ENCODE measurements at places on chromosomes 12 and 14. TPM values are rescaled to one million over a fixed set of nuclear protein-coding genes. Genes with fewer than 3 reads are reported as not detected.
A peak's percentile ranks its signal among the peaks of the same experiment; 100 is the strongest.

- peak; percentile 88 for DNase-seq
Observed at GRCh38 chr12:57896434-57897201, 44.7 kb upstream of the ATP23 start.

DNA sequence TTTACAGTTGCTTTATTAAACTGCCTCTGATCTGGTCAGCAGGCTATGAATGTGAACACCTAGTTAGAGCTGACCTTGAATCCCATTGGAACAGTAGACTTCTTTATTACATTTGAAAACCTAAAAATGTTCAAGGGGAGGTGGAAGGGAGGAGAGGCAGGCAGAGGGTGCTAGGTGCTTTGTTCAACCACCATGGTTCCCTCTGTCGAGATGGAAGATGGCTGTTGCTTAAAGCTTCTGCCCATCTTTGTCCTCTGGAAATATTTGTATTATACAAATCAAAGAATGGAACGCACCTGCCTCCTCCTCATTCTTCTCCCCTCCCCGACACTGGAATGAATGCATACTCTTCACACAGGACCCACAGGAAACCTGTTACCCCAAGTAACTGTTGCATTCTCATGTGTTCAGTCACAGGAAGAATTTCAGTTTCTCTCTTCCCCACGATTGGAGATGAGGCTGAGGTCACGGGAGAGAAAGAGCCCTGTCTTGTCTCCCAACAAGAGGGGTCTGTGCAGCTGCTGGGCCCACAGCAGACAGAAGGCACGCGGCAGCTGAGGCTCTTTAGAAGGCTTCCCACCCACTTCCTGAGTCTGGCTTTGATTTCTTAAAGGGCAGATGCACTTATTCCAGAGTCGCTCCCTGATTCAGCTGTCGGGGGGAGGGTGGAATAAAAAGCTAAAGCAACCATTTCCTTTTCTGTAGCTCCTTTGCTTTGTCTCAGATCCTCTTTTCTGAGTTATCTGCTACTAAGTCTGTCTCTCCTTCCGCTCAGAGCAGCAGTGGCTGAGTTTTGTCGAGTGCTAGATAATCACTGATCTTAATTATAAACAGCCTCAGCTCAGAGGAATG lies 217.9 kb upstream of the BTG1 start:
- no peak for DNase-seq

DNA sequence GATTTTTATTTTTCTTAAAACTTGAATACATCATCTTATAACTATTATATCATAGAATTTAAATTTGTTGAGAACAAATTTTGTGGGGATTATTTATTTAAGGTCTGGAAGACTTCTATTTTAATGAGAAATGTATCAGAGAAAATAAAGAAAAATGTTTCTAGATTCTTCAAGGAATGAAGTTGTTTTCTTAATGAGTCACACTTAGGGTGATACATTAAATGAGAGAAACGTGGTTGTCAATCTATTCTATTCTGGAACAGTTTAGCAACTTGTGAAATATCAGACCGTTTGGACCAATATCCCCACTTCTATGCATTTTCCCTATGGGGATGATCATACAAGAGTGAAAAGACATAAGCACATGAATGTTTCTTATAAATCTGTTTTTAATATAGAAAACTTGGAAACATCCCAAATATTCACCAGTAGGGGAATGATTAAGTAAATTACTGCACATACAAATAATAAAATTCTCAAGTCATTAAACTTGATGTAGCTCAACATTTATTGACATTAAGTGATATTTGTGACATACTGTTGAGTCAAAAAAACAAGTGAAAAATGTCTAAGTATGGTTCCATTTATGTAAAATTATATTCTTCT lies 88.5 kb downstream of the E2F7 start:
- DNase-seq, result no peak

DNA sequence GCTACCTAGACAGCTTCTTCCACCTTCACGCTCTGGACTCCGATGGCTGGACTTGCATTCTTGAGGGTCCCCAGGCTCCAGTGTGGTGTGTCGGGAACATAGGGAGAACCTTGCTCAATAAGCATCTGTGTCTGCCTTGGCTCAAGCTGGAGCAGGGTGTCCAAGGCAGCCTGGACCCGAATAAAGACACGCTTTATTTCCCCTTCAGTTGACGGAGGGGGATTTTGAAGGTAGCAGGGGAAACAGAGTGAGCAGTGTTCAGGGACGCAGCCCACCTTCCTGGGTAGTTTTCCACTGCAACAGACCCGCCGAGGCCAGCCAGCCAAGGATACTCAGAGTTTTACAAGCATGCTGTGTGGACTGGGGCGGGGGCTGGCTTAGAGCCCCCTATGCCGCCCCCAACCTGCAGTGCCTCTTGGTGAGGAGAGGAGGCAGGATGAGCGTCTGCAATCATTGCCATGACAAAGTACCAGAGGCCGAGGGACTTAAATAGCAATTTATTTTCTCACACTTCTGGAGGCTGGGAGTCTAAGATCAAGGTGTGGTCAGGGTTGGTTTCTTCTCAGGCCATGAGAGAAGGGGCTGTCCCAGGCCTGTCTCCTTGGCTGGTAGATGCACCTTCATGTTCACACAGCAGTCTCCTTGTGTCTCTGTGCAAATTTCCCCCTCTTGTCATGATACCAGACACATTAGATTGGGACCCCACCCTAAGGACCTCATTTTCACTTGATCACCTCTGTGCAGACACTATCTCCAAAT lies 201.2 kb downstream of the CHST11 start:
- no peak for DNase-seq

GRCh38 chr12:128450810-128451209 lies 183.8 kb downstream of the TMEM132C start:
- DNase-seq, result no peak

DNA sequence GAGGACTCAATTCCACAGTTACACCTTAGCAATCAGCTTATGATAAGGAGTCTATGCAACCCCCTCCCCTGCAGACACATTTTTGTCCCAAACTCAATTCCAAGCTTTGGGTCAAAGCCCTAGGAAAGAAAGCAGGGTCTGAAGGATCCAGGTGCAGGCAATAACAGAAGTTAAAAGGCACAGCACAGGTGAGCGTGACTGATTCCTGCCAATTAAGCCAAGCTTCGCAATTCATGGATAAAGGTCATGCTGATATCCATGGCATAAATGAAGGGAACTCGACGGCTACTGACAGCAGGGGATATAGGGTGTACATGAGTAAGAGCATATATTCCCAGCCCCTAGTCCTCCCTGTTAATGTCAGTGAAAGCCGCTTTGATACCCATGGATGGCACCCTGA lies 39.3 kb downstream of the C12orf56 start:
- DNase-seq, result no peak

DNA sequence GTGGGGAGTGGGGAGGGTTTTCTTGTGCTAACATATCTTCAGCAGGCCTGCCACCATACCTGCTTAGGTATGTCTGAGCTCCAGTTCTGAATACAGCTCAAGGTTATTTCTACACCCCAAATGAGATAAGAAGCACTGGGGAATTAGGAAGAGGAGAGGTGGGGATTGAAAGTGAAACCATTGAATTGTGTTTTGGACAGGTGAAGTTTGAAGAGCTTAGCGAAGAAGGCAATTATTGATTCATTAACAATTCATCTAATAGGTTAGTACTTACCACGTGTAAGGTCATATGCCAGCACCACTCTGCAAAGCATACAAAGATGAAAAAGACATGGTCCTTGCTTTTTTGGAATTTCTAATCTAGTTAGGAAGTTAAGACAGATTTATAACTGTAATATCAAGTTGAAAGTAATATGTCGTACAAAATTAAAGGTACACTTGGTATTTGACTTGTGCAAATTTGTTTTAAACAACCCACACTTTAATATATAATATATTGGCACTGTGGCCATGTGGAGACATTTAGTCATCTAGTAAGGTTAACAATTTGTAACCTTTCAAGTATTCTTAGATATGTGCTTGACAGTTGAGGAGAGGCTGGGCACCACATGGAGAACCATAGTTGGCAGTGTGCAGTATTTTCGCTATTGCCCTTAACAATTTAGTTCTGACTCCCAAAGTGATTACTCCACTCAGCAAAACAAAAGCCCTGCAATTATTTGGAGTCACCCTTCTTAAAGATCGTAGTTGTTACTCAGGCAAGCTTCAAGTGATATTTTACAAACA lies 3.6 kb downstream of the SMCO3 start:
- no peak for DNase-seq

- DNase-seq, result no peak
Observed at GRCh38 chr14:66979101-66979974, 209.9 kb upstream of the GARIN2 start.

DNA sequence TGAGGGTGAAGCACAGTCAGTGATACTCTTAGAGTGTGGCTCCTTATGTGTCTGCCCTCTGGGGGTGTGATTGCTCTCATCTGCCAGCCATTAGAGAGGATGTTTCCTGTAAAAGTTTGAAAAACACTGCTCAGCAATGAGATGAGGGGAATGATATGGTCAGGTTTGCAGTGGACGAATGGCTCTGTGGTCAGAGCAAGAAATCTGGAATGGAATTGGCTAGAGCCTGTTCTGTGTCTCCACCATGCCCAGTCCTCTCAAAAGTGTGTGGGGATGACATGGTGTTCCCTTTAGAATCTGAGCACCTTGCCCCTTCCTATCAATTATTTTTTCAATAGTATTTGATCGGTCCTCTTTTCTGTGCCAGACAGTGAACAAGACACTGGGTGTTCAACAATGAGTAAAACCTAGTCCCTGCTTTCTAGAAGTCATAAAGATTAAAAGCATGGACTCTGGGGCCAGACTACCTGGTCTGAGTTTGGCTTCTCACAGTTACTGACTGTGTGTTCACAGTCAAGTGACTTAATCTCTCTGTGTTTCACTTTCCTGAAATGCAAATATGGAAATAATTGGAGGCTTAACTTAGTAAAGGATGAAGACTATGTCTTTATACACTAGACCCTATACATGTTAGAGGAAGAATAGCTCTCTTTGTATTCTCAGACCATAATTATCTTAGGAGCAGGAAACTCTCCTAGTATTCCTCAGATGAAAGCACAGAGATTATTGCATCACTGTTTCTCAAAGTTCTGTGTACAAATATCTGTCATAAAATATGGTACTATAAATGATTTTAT lies 1.6 kb downstream of the ACSS3 start:
- no peak for DNase-seq

GRCh38 chr12:27331927-27332324 lies 710 bp upstream of the BMAL2 start:
- DNase-seq, result no peak

GRCh38 chr12:126219654-126220279 lies 1154.5 kb downstream of the AACS start:
- DNase-seq, result no peak

The TAS2R50 gene
- total RNA-seq, result 0.97 TPM

The XPOT gene
- 30.6 TPM for total RNA-seq

The SLC17A8 gene
- total RNA-seq, result not detected

The OVCH1 gene
- not detected for total RNA-seq

The EFS gene
- 3.7 TPM for total RNA-seq
